ENCODE measurements at places on chromosomes 7 and 10. TPM values are rescaled to one million over a fixed set of nuclear protein-coding genes. Genes with fewer than 3 reads are reported as not detected.

The ARL5B gene
- 17.5 TPM for total RNA-seq

The HEPACAM2 gene
- total RNA-seq, result not detected

The STAG3 gene
- 121 TPM for total RNA-seq

The LDB3 gene
- 0.16 TPM for total RNA-seq

The LEP gene
- total RNA-seq, result not detected

The ERLIN1 gene
- total RNA-seq, result 17.8 TPM

The FXYD4 gene
- total RNA-seq, result not detected

The SUN3 gene
- not detected for total RNA-seq

The OGDH gene
- 82.7 TPM for total RNA-seq

The HABP2 gene
- total RNA-seq, result not detected

The ASAH2 gene
- 3.9 TPM for total RNA-seq

The PPIA gene
- total RNA-seq, result 1,316 TPM

The CALHM3 gene
- not detected for total RNA-seq

The SEMA3C gene
- total RNA-seq, result not detected

The TSPAN12 gene
- total RNA-seq, result not detected

The ATG9B gene
- total RNA-seq, result 10.1 TPM

The SLC16A12 gene
- total RNA-seq, result not detected

DNA sequence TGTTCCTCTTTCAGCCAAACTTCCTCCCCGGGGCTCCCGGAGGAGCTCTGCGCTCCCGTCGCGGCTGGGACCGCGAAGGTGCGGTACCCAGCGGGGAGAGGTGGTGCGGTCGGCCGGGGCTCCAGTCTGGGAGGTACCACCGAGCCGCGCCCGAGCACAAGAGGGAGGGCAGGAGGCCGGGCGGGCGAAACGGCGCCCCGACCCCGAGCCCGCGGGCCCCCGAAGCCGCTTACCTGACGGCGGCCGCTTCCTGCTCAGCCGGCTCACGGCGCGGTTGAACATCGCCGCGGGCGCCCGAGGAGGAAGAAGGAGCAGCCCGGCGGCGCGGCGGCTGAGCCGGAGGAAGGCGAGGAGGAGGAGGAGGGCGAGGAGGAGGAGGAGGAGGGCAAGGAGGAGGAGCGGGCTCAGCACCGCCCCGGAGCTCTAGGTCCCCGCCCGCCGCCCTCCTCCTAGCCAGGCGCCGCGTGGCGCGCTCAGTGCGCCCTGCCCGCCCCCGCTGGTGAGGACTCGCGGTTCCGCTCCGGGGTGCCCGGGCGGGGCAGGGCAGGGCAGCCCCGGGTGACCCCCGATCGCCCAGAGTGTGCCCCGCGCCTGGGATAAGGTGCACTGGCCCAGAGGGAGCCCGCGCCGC, at the start of gene RGS10:
RGS10 (minus strand) TSS at position 363 of the 631 bp plus-strand sequence; CDS start at position 282, 81 bp downstream.
- peaks cover 47% of the 10 kb centered on the region for H3K4me1 ChIP-seq
- DNase-seq, result peak; percentile 89

- no peaks in the 10 kb centered on the region for H3K4me1 ChIP-seq
- H3K36me3 ChIP-seq, result no peaks in the 10 kb centered on the region
- H3K27me3 ChIP-seq, result no peaks in the 10 kb centered on the region
- no peak overlapping the region for H3K4me3 ChIP-seq
- H3K27ac ChIP-seq, result no peak overlapping the region
Observed at GRCh38 chr10:37701781-37702493, 155.5 kb downstream of the ZNF248 start.

- H3K27ac ChIP-seq, result no peak overlapping the region
- H3K4me1 ChIP-seq, result peaks cover 3% of the 10 kb centered on the region
- H3K27me3 ChIP-seq, result peaks cover 25% of the 10 kb centered on the region
- no peak for DNase-seq
- peak overlapping the region; percentile 45 for H3K4me3 ChIP-seq
Observed at GRCh38 chr7:157692460-157693011, 355.7 kb downstream of the DNAJB6 start.

DNA sequence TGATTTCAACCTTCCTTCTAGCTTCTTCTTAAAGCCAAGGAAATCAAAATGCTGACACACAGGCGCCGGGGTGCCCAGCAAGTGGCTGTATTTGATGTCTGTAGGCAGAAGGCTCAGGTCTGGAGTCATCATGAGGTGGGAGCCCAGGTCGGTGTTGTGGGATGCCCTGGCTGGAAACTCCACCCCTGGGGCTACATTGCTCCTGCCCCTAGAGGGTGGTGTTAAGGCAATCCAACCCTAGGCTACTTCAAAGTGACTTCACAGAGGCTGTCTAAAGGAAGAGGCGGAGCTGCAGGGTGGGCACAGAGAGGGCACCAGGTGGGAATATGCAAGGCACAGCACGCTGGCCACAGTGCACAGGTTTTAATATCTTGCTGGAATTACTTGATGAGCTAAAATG, 200.9 kb downstream of the ADAM12 start:
- peaks cover 5% of the 10 kb centered on the region for H3K27me3 ChIP-seq
- no peaks in the 10 kb centered on the region for H3K36me3 ChIP-seq

DNA sequence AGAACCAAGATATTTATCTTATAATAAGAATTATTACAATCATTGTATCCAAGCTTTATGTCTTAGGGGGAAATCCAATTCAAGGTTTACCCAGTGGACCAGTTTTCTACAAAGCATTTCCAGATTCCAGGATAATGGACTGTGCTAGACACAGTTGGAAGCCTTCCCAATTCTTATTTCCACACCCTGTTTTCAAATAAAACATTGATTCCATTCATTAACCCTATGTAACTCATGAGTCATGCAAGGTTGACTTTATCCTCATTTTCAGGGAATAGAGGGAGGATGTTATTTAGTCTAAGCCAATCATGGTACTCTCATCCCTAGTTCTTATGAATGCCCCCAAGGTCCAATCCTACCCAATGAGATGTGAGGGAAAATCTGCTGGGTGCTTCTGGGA, 145.7 kb downstream of the RNLS start:
- no peaks in the 10 kb centered on the region for H3K36me3 ChIP-seq
- no peaks in the 10 kb centered on the region for H3K27me3 ChIP-seq
- H3K27ac ChIP-seq, result no peak overlapping the region
- H3K4me1 ChIP-seq, result no peaks in the 10 kb centered on the region

GRCh38 chr7:157671358-157672255, 334.8 kb downstream of the DNAJB6 start:
- H3K4me3 ChIP-seq, result no peak overlapping the region
- peaks cover 22% of the 10 kb centered on the region for H3K4me1 ChIP-seq
- no peak overlapping the region for H3K27ac ChIP-seq
- DNase-seq, result no peak
- peaks cover 36% of the 10 kb centered on the region for H3K27me3 ChIP-seq
- H3K36me3 ChIP-seq, result no peaks in the 10 kb centered on the region

DNA sequence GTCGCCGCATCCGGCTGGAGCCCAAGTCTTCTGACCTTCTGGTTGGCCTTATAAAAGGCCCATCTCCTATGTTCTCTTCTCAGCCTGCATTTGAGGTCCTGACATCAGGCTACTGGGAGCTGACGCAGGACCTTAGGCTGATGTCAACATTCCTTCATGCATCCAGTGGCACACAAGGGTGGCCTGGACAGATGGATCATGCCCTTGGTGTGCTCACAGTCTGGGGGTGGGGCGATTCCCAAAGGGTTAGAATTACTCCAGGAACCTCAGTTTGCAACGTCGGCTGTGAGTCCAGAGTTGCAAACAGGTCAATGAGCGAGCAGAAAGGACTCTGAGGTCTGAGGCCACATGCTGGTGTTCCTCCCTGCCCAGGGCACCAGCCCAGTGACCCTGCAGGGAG, 8.2 kb upstream of the CLIP2 start:
- H3K4me1 ChIP-seq, result peaks cover 6% of the 10 kb centered on the region
- peaks cover 6% of the 10 kb centered on the region for H3K27me3 ChIP-seq
- H3K27ac ChIP-seq, result no peak overlapping the region
- no peaks in the 10 kb centered on the region for H3K36me3 ChIP-seq

- H3K4me3 ChIP-seq, result no peak within 1 kb of the TSS
- no peak for DNase-seq
- H3K27me3 ChIP-seq, result peaks cover 6% of the 10 kb centered on the region
- H3K4me1 ChIP-seq, result no peaks in the 10 kb centered on the region
- H3K27ac ChIP-seq, result no peak within 1 kb of the TSS
Observed at GRCh38 chr10:84244651-84245270, at the start of gene RGR. TSS of gene RGR (plus strand) at chr10:84245053. CDS start at chr10:84245091, 38 bp downstream.

DNA sequence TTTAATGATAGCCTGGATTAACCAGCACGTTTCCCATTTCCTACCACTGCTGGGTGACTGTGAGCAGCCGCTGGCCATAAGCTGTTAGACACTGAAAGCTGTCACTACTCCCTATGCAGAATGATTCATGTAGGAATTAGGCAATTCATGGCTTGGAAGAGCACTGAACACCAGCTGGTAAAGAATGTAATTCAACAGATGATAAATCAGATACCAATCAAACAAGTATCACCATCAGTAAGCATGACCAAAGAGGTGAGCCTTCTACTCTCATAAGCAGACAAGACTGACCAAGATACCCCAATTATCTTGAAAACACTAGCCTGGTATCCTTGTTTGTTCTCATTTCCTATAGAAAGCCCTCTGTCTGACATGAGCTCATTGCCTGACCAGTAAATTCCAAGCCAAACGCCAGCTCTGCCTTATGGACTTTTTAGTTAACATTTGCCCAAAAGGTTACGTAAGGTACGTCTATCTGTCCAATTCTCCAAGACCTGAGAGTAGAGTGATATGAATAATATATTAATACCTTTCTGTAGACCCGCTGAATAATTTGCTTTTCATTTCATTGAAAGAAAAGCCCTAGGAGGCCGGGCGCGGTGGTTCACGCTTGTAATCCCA, 127.7 kb downstream of the ELMO1 start:
- peaks cover 6% of the 10 kb centered on the region for H3K36me3 ChIP-seq
- no peak overlapping the region for H3K27ac ChIP-seq
- DNase-seq, result no peak
- H3K4me1 ChIP-seq, result peaks cover 8% of the 10 kb centered on the region
- H3K27me3 ChIP-seq, result no peaks in the 10 kb centered on the region

DNA sequence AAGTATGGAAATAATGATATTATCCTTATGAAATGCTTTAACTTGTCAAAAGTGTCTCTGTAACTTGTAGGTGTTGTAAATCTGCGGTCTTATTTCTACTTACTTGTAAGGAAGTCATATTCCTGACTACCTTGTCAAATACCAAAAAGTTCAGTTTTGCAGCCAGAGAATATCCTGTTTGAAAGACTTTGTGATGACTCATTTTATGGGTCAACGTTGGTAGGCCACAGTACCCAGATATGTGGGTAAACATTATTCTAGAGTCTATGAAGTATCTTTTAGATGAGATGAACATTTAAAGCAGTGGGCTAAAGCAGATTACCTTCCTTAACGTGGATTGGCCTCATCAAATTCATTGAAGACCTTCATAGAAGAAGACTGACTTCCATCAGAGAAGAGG, 195.3 kb downstream of the PPP1R9A start:
- no peak overlapping the region for H3K4me3 ChIP-seq
- H3K27ac ChIP-seq, result no peak overlapping the region
- no peak for DNase-seq

DNA sequence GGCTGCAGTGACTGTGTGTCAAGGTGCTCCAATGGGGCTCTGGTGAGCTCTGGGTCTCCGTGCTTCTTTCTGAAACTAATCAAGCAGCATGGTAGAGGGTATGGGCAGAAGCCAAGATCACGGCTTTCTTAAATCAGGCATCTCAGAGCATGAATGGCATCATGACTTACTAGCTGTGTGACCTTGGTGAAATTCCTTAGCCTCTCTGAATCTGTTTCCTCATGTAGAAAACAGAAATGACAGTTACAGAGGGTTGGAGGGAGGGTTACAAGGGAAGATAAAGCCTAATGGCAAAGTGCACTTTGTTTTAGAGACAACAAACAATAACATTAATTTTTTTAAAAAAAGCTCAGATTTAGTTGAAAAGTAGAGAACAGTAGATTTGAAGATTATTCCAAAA, 34.9 kb downstream of the FRMPD2 start:
- no peaks in the 10 kb centered on the region for H3K36me3 ChIP-seq
- DNase-seq, result no peak
- H3K4me1 ChIP-seq, result no peaks in the 10 kb centered on the region
- no peak overlapping the region for H3K27ac ChIP-seq
- no peaks in the 10 kb centered on the region for H3K27me3 ChIP-seq

DNA sequence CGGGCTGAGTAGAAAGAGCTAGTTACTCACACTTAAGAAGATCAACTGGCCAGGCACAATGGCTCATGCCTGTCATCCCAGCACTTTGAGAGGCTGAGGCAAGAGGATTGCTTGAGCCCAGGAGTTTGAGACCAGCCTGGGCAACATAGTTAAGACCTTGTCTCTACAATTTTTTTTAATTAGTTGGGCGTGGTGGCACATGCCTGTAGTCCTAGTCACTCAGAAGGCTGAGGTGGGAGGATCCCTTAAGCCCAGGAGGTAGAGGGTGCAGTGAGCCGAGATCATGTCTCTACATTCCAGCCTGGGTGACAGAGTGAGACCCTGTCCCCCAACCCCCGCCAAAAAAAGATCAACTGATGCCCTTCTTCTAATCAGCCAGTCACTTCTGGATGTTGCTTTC, 74.6 kb upstream of the ATP6V0A4 start:
- H3K4me3 ChIP-seq, result no peak overlapping the region
- H3K27ac ChIP-seq, result no peak overlapping the region
- H3K27me3 ChIP-seq, result no peaks in the 10 kb centered on the region
- no peaks in the 10 kb centered on the region for H3K36me3 ChIP-seq
- DNase-seq, result no peak
- peaks cover 31% of the 10 kb centered on the region for H3K4me1 ChIP-seq

DNA sequence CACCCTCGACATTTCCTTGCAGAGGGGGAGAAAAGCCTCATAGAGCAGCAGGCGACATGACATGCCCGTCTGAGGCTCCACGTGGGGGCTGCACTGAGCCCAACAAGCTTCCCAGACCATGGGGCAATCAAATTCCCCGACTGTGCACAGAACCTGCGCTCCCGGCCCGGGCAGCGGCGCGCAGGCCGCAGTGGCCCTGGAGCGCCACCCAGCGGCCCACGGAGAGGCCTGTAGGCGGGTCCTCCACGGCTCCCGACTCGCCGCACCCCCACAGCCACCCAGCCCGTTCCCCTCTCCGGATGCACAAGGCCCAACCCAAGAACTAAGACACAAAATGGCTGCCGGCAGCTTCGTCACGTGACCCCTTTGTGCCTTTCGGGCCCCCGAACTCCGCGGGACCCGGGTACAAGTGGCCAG, 816 bp downstream of the EPC1 start:
- H3K4me1 ChIP-seq, result peaks cover 75% of the 10 kb centered on the region
- H3K36me3 ChIP-seq, result peaks cover 2% of the 10 kb centered on the region
- H3K27me3 ChIP-seq, result no peaks in the 10 kb centered on the region

DNA sequence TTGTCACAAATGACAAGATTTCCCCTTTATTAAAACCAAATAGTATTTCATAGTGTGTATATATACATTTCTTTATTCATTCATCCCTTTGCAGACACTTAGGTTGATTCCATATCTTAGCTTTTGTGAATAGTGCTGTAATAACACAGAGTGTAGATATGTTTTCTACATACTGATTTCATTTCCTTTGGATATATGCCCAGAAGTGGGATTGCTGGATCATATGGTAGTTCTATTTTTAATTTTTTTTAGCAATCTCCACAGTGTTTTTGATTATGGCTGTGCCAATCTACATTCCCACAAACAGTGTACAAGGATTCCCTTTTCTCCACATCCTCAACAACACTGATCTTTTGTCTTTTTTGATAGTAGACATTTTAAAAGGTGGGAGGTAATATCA, 46.4 kb downstream of the CSTF2T start:
- H3K27ac ChIP-seq, result no peak overlapping the region
- H3K36me3 ChIP-seq, result no peaks in the 10 kb centered on the region
- H3K27me3 ChIP-seq, result peaks cover 13% of the 10 kb centered on the region
- H3K4me1 ChIP-seq, result no peaks in the 10 kb centered on the region

- DNase-seq, result no peak
- no peaks in the 10 kb centered on the region for H3K27me3 ChIP-seq
- peak overlapping the region; percentile 93 for H3K27ac ChIP-seq
- H3K4me1 ChIP-seq, result peaks cover 34% of the 10 kb centered on the region
- H3K36me3 ChIP-seq, result no peaks in the 10 kb centered on the region
Observed at GRCh38 chr10:63273577-63273976, 140.4 kb downstream of the NRBF2 start.

Data from activated T-cell treated with anti-CD3 and anti-CD28 coated beads, Interleukin-2, amount 50 U/mL, for 72 hours (primary cell).